ENCODE measurements at places on chromosomes 7 and 10.

- DNase-seq: no peak
Measured at GRCh38 chr10:72146071-72146470, 57.7 kb upstream of the SPOCK2 start.

GRCh38 chr7:476736-477360 is 42.8 kb downstream of the PDGFA start:
- DNase-seq: no peak

DNA sequence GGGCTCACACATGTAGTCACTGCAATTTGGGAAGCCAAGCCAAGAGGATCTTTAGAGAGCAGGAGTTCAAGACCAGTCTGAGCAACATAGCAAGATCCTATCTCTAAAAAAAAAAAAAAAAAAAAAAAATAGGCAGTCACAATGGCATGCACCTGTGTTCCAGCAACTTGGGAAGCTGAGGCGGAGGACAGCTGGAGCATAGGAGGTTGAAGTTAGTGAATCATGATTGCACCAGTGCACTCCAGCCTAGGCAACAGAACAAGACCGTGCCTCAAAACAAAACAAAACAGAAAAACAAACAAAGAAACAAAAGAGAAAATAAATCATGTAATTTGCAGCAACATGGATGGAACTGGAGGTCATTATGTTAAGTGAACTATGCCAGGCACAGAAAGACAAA is 33.6 kb upstream of the BICC1 start:
- DNase-seq: no peak

- DNase-seq: no peak
Measured at GRCh38 chr7:106064316-106064715, 47.8 kb downstream of the SYPL1 start.

DNA sequence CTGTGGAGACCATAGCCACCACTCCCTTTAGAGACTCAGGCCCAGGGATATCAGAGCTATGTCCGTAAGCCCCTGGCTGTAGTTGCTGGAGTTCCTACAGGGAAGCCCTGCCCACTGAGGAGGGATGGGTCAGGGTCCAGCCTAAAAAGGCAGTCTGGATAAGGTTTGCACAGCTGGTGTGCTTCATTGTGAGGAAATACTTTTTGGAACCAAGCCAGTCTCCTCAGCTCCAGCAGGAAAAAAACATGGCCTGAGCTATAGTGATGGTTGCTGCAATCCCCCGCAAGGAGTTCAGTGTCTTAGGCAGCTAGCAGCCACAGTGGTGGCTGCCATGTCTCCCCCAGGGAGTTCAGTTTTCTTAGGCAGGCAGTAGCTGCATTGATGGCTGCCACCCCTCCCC is 52.6 kb upstream of the CYP2C8 start:
- DNase-seq: no peak

- DNase-seq: no peak
Measured at GRCh38 chr10:123563581-123563855, 102.6 kb upstream of the GPR26 start.

DNA sequence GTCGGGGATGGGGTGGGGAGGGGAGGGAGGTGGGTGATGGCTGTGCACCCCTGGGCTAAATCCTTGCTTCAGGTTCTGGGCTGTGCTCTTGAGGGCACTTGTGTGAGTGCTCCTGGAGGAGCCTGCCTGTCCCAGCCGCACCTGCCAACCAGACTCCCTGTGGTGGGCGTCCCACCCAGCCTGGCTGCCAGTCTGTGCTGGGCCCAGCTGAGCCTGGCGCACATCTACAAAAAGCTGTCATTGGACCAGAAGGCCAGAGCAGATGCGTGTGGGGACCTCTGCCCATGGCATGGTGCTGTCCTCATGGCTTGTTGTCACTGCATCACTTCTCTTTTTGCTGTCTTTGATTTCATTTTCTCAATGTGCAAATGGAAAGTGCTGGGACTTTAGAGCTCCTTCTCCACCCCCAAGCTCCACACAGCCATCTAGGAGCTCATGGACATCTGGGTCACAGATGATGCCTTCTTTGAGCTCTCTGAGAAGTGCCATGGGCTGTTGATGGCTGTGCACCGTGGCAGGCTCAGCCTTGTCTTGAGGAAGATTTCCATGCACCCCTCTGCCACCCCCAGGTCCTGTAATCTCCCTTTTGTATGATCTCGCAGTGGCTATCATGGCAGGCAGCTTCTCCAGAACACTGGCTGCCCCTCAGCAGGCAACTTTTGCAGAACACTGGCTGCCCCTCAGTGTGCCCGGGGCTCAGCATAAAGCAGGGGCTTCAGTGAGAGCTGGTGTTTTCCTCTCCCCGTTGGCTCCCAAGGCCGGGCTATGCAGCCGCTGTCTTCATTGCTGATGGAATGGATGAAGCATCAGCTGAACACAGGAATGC is 83.9 kb downstream of the ADCY1 start:
- no peak for DNase-seq

- DNase-seq: no peak
Measured at GRCh38 chr10:119140603-119141245, 24.8 kb downstream of the SFXN4 start.

DNA sequence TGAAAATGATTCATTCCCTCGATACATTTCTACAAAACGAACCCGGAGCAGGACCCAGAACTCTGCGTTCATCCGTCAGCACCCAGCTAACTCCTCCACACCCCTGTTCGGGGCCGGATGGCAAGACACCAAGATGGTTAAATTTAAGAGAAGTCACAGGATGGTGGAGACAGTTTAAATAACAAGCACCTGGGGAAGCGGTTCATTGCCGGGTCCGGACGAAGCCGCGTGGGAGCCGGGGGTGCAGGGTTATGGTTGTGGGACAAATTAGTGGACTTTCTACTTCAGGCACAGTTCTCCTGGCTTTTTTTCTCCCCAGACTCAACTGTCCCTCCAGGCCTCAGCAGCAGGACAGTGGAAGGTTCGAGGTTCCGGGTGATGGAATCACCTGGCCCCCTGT is 45.4 kb downstream of the ASB13 start:
- no peak for DNase-seq

- DNase-seq: peak; percentile 82
Measured at GRCh38 chr10:100364735-100365391, 17.8 kb downstream of the SCD start.

GRCh38 chr7:50431722-50432305 is 18.3 kb downstream of the FIGNL1 start:
- DNase-seq: no peak

- peak; percentile 5 for DNase-seq
Measured at GRCh38 chr10:3754727-3755439, 30.1 kb downstream of the KLF6 start.

GRCh38 chr10:114402871-114403540 is 1.3 kb downstream of the AFAP1L2 start:
- no peak for DNase-seq

- DNase-seq: no peak
Measured at GRCh38 chr7:155663937-155664336, 19.5 kb downstream of the RBM33 start.

- no peak for DNase-seq
Measured at GRCh38 chr10:29861811-29862505, 197.4 kb downstream of the JCAD start.

- DNase-seq: no peak
Measured at GRCh38 chr10:129120441-129120840, 346.6 kb upstream of the MGMT start.

DNA sequence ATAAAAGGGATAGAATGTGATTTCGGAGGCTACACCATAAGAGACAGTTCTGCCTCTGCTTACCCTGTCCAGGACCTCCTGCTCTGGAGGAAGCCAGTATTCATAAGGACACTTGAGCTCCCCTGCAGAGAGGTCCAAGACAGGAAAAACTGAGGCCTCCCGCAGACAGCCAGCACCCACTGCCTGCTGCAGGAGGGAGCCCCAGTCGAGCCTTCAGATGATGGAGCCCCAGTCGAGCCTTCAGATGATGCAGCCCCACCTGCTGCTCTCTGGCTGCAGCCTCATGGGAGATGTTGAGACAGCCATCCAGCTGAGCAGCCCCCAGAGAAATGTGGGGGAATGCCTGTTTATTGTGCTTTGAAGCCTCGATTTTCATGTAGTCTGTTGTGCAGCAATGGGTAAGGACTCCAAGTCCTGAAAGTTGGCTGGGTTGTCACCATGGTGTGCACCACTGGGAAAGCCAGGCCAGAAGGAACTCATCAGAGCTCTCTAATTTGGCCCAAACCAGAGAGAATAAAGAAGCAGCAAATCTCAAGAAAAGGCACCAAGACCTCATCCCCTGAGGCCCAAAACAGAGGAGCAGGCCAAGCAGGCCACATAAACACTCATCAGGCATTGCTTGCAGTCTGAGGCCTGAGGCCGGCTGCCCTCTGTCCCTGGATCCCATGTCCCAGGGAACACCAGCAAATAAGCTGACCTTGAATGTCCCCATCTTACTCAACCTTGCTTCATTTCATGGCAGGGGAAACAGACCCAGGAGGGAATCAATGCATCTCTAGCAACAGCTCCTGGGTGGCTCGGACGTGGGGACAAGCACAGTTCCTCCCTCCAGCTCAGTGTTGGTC is 30.9 kb downstream of the CALML5 start:
- no peak for DNase-seq

DNA sequence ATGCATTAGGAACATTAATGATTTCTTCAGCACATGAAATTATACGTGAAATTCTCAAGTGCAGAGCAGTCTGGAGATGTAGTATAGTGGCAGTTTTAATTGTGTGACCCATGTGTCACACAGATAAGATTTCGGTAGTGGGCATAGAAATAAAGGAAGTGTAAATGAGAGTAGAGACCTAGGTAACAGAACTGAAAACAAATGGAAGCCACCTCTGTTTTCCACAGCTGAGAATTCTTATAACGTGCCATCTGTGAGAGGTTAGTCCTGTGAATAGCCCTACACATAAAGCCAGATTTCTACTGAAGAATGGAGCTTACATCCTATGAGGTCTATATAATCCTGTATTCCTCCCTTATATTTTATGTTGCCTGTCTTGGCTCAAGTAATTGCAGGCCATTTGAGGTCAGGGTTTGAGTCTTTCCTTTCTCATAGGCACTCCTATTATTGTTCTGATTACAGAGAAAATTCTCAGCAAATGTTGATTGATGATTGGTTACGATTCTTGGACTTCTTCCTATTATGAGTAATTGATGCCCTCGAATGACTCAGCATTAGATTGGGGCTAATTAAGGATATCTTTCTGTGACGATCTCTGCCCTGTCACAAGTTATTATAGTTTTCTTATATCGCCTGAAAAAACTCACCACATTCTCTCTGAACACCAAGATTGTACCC is 258.2 kb downstream of the KIF20B start:
- DNase-seq: peak; percentile 50

DNA sequence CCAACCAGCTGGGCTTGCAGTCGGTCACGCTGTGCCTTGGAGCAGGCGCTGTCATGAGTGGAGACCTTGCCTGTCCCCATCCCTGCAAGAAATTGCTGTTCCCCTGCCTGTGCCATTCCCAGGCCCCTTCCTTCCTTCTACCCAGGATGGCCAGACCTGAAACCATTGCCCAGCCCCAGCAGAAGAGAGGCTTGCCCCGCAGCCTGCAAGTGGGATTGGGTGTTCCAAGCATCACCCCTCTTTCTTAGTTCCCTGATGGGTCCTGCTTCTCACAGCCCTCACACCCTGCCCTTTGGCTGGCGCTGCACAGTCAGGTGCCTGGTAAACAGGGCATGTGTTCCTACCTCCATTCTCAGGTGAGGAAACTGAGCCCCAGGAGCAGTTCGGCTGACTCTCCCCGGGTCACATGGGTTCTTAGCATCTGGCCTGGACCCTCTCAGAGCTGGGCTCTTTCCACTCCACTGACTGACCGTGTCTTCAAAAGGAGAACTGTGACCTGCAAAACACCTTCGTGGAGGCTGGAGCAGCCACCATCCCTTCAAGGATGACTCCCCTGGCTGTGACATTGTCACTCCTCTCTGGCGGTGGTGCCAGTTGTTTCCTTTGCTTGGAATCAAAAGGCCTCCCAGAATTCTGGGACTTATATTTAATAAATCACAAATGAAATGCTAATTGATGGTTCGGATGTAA is 41.9 kb upstream of the PDCD4 start:
- no peak for DNase-seq

GRCh38 chr10:72499701-72500100 is 126.2 kb downstream of the MICU1 start:
- DNase-seq: no peak

DNA sequence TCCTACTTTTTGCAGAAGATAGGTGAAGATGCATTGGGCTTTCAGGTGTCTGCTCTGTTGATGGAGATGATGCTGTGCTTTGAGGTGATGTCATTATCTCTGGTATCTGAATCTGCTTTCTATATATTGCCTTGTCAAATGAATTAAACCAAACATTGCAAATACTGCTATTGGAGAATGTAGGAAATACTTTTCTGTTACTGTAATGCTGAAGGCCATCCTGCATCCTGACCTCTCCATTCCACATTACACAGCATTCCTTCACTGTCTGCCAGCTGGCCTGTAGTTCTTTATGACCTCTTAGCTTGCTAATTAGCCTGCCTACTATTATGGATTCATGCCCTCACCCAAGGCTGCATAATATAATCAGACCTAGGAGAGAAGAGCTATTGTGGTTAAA is 73.2 kb downstream of the VCL start:
- no peak for DNase-seq

DNA sequence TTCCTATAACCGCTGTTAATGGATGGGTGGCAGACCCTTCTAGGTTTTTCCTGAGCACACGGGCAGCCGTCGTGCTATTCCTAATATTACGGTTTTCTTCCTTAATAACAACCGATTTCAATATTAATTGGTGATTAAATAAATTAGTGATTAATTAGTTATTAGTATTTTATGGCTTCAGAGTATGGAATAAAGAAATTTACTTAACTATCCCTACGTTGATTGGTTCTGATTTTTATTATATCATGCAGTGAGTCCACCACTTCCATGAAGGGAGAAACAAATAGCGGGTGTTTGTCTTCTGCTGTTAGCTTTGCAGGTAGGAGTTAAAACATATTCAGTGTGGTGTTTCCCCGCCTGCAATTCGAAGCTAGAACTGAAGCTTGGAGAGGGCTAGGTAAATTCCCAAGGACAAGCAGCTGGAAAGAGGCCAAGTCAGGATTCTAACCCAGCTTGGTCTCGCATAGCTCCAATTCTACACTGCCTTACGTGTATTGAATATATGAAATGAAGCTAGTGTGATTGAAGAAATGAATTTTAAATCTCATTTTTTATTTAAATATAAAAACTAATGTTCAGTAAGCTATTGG is 928 bp upstream of the CSTF2T start:
- DNase-seq: peak; percentile 60

DNA sequence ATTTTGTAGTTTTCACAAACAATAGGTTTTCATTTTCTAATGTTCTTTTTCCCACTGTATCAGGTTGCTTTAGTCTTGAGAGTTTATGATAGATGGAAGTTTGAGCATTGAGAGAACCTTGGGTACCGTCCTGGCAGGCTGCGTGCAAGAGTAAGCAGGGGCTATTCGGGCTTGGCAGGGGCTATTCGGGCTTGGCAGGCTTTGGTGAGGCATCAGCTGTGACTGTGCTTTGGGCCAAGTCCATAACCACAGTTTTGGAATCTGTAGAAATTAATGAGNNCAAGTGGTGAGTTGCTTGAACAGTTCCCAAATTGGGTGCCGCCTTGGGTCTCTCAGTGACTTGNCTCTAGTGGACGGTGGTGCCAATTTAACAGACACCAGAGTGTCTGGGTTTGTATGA is 424.6 kb downstream of the PAXIP1 start:
- no peak for DNase-seq

GRCh38 chr10:1575481-1576244 is 161.7 kb downstream of the ADARB2 start:
- DNase-seq: no peak
